ENCODE measurements at places on chromosomes 4 and X. TPM values are rescaled to one million over a fixed set of nuclear protein-coding genes. Genes with fewer than 3 reads are reported as not detected.

The SLC2A9 gene
- 5.1 TPM for total RNA-seq

The SYTL4 gene
- 52.5 TPM for total RNA-seq

The GABRE gene
- 17.7 TPM for total RNA-seq

The TCEAL2 gene
- total RNA-seq: not detected

The PGAM4 gene
- not detected for total RNA-seq

The CCSER1 gene
- 14.4 TPM for total RNA-seq

The KLF8 gene
- total RNA-seq: 2.4 TPM

The NEXMIF gene
- total RNA-seq: 1.0 TPM

The SLC34A2 gene
- total RNA-seq: not detected

The CXCL6 gene
- total RNA-seq: 0.55 TPM

The SPATA4 gene
- not detected for total RNA-seq

The WDR19 gene
- total RNA-seq: 5.8 TPM

The SYN1 gene
- 0.73 TPM for total RNA-seq

The DCAF4L1 gene
- total RNA-seq: 0.12 TPM

The CXCL11 gene
- 0.36 TPM for total RNA-seq

The CTAG1A gene
- total RNA-seq: not detected

The SMIM43 gene
- total RNA-seq: not detected

The GAGE13 gene
- not detected for total RNA-seq

The STAG2 gene
- 58.8 TPM for total RNA-seq

The SATL1 gene
- 0.08 TPM for total RNA-seq

The TCEAL3 gene
- total RNA-seq: 8.3 TPM

The MAGEC2 gene
- total RNA-seq: not detected

The SERTM2 gene
- 0.20 TPM for total RNA-seq

The FAM50A gene
- total RNA-seq: 56.7 TPM

The PLA2G12A gene
- 41.0 TPM for total RNA-seq

All from left colon (tissue), 2 donors.